ENCODE measurements at places on chromosomes 11 and 22. TPM values are rescaled to one million over a fixed set of nuclear protein-coding genes. Genes with fewer than 3 reads are reported as not detected.

Gene POTEH
- not detected for total RNA-seq

Gene GRK3
- total RNA-seq: 11.4 TPM

DNA sequence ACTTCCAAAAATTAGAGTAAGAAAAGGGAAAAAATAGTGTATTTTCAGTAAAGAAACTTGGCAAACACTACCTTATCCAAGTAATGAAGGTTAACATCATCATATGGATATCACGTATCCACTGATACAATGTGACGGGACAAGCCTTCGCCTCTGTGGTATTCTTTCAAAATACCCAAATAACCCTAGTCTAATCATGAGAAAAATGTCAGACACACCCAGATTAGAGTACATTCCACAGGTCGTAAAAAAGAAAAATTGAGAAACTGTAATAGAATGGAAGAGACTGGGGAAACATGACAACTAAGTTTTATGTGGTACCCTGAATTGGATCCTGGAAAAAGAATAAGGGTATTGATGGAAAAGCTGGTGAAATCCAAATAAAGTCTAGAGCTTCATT is 48.9 kb downstream of the NARS2 start:
- DNase-seq: no peak

Gene LRRC74B
- total RNA-seq: not detected

- no peak for DNase-seq
Observed at GRCh38 chr11:92329137-92329536, 104.5 kb downstream of the FAT3 start.

Gene OR56A1
- total RNA-seq: 0.13 TPM

GRCh38 chr22:21845558-21846453 is 21.6 kb downstream of the MAPK1 start:
- no peak for DNase-seq

DNA sequence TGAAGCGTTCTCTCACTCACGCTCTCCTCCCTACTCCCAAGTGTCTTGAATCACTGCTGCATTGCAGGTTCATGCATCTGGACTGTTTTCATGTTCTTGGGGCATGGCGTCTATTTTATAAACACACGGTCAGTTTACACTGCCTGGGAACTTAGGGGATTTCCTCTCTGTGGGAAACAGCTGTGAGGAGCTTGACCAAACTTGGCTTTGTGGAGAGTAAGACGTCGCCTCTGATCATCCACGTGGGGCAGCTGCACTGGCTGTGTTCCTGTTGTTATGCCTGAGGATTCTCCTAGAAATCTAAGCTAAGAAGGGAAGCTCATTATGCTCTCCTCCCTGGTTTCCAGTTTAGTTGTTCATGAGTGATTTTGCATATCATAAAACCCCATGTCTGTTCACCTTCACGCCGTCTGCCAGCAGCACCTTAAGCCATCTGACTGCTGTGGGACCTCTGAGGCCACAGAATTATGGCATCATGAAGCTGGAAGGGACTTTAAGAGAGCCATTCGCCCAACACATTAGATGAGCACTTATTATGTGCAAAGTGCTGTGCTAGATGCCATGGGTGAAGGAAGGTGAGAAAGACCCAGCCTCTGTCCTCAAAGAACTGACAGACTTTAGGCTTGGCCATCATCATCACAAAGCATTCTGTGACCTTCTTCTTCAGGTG is 38.8 kb upstream of the POU2AF1 start:
- no peak for DNase-seq

Data from aorta (tissue), 5 donors.